HT1080 (cell line): ENCODE measurements at places on chromosomes 1 and 21.

GRCh38 chr21:19557046-19557445 is 1153.5 kb upstream of the TMPRSS15 start:
- DNase-seq, result no peak

GRCh38 chr1:31574749-31575368 is 1.5 kb upstream of the TINAGL1 start:
- no peak for DNase-seq

DNA sequence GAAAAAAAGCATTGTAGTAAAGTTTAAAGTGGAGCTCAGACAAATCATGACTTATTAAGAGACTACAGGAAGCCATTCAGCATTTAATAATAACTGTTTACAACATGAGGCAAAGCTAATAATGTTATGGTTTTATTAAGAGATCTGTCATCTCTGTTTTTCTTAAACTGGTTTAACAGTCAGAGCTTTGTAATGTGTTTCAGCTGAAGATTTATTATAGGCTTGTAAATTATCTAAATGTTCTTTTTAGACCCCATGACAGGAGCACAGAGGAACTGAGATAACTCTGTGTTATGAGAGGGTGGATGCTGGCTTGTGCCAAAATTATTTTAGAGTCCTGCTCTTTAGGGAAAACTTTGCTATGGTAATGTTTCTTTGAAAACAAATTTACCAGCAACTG is 38.0 kb upstream of the RWDD3 start:
- DNase-seq, result no peak

DNA sequence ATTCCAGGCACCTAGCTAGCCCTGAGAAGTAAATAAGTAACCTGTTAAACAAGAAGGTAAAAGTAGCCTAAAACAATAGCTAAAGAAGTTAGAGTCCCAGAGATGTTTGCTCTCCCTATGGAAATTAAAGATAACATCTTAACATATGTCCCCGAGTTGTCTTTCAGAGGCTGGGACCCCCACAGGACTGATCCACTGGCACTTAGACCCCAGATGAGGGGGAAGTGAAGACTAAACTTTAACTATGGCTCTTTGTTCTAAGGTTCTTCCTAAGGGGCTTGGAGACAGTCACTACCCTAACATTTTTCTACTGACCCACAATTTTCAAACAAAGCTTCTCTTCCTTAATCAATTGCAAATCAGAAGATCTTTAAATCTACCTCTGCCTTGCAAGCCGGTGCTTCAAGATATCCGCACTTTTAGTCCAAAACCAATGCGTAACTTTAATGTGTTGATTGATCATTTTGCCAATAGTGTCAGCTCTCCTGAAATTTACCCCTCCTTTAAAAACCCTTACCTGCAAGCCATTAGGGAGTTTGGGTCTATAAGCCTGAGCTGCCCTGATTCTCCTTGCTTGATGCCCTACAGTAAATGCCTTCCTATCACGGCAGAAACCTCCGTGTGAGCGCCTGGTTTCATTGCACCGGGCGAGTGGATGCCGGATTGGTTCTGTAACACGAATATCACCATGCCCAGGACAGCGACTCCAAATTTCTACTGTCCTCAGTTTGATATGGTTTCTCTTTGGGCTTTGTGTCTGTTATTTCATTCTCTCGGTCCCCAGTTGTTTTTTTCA is 404.4 kb downstream of the SIPA1L2 start:
- no peak for DNase-seq

GRCh38 chr1:222772996-222773379 is 36.0 kb downstream of the FAM177B start:
- DNase-seq, result no peak

GRCh38 chr1:8047112-8047511 is 21.0 kb upstream of the ERRFI1 start:
- peak; percentile 52 for DNase-seq

DNA sequence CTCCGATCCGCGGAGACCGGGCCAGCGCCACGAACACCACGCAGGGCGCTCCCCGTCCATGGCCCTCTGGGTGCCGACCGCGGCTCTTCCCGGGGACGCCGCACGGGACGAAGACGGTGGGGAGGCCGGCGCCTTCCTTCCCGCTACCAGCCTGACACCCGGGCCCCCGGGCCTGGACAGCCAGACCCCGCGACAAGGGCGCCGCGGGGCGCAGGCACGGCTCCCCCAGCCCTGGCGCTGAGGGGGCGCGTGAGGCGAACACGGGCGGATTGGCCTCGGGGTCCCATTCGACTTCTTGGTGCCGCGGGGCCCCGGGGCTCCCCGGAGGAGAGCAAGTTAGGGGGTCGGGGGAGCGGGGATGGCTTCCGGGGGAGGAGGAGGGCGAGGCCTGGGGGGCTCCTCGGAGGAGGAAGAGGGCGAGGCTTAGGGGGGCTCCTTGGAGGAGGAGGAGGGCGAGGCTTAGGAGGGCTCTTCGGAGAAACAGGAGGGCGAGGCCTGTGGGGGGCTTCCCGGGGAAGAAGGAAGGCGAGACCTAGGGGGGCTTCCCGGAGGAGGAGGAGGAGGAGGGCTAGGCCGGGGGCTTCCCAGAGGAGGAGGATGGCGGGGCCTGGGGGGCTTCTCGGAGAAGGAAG is 537 bp upstream of the KLHL17 start:
- DNase-seq, result no peak

DNA sequence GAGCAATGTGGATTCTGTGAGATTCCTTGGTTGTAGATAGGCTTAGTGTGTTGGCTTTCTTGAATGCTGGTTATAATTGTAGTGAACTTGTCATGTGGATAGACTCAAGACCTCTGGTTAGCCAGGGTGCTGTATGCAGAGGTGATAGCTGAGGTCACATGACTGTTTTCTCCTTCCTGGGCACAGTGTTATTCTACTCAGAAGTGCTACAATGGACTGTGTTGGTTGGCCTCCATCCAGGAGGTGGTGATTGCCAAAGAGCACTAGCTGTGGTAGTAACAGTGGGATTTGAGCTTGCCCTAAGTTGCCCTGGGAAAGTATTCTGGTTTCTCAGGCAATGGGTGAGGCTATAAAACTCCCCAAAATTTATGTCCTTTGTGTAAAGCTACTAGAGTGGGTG is 71.6 kb downstream of the SH3BGR start:
- DNase-seq, result no peak

GRCh38 chr1:175297291-175297690 is 104.7 kb upstream of the KIAA0040 start:
- no peak for DNase-seq

GRCh38 chr1:247324923-247325322 is 6.7 kb downstream of the ZNF496 start:
- DNase-seq, result no peak

- no peak for DNase-seq
These were observed 17.5 kb downstream of the GTF2B start for GRCh38 chr1:88873737-88874349.

GRCh38 chr1:112711670-112712069 is 3.5 kb downstream of the PPM1J start:
- no peak for DNase-seq

- peak; percentile 81 for DNase-seq
These were observed 35.0 kb upstream of the VWA5B1 start for GRCh38 chr1:20255666-20256065.

DNA sequence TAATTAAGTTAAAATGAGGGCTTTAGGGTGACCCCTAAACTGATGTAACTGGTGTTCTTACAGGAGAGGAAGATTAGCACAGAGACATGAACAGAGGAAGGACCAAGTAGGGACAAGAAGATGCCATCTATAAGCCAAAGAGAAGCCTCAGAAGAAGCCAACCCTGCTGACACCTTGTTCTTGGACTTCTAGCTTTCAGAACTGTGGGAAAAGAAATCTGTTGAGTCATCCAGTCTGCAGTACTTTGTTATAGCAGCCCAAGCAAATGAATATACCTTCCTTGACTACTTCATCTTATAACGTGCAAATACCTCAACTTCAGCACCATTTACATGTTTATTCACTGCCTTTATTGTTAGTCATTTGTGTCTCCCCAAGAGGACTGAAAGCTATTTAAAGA is 3.4 kb downstream of the ZBTB21 start:
- DNase-seq, result no peak

DNA sequence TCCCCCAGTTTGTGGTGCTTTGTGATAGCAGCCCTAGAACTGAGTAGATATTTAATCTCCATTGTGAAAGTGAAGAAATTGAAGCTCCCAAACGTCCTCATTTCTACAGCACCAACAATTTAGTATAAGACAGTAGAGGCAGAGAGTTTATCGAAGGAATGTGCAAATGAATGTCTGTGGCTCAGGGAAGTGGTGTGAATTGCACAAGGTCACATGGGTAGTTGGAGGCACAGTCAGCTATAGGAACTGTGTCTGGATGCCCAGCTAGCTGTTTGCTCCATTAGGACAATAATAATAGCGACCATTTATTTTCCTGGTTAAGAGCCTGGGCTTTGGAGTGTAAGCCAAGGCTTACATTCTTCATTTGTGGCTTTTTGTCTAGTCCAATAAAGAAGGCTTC is 144.4 kb upstream of the USP24 start:
- DNase-seq, result no peak

GRCh38 chr1:236103646-236104218 is 38.6 kb upstream of the GPR137B start:
- peak; percentile 59 for DNase-seq

DNA sequence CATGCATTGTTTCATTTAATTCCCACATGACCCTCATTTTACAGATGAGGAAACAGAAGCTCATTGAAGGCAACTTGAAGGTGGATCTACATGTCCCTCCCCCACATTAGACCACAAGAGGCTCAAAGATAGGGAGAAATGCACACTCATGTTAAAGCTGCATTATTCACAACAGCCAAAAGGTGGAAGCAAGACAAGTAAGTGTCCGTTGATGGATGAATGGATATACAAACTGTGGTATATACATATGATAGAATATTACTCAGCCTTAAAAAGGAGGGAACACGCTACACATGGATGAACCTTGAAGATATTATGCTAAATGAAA is 149.7 kb upstream of the JUN start:
- DNase-seq, result peak; percentile 64
